ENCODE measurements at places on chromosomes 2 and 18.
A peak's percentile ranks its signal among the peaks of the same experiment; 100 is the strongest.

- no peak for DNase-seq
Observed at GRCh38 chr2:85401464-85401805, 8.7 kb downstream of the CAPG start.

DNA sequence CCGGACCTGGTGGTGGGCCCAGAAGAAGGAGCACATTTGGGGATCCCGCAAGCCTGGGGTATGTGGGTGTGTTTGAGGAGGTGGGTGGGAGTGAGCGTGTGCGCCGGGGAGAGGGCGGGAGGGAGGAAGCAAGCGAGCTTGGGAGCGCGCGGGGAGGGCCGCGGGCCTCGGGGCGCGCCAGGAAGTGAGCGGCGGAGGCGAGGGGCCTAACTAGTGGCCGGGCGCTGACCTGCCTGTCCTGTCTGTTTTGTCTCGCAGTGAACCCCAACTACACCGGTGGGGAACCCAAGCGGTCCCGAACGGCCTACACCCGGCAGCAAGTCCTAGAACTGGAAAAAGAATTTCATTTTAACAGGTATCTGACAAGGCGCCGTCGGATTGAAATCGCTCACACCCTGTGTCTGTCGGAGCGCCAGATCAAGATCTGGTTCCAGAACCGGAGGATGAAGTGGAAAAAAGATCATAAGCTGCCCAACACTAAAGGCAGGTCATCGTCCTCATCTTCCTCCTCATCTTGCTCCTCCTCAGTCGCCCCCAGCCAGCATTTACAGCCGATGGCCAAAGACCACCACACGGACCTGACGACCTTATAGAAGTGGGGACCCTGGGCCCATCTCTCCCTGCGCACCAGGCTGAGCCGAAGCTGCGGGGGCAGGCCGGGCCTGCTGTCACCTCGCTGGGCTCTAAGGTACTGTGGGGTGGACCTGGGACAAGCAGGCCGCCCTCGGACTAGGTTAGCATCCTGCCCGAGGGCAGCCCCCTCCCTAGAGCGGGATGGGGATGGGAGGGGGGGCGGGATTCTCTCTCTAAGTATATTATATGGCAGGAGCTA is 1.2 kb downstream of the HOXD4 start:
- DNase-seq: no peak

DNA sequence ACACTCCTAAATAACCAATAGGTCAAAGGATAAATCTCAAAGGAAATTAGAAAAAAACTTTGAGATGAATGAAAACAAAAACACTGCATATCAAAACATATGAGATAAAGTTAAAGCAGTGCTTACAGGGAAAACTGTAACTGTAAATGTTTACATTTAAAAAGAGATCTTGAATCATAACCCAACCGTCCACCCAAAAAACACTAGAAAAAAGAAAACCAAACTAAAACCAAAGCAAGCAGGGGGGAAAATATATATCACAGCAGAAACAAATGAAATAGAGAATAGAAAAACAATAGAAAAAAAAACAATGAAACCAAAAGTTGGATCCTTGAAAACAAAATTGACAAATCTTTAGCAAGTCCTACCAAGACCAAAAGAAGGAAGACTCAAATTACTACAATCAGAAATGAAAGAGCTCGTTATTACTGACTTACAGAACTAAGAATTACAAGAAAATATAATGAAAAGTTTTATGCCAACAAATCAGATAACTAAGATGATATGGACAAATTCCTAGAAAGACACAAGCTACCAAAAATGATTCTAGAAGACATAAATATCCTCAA is 65.6 kb downstream of the TLK1 start:
- no peak for DNase-seq

DNA sequence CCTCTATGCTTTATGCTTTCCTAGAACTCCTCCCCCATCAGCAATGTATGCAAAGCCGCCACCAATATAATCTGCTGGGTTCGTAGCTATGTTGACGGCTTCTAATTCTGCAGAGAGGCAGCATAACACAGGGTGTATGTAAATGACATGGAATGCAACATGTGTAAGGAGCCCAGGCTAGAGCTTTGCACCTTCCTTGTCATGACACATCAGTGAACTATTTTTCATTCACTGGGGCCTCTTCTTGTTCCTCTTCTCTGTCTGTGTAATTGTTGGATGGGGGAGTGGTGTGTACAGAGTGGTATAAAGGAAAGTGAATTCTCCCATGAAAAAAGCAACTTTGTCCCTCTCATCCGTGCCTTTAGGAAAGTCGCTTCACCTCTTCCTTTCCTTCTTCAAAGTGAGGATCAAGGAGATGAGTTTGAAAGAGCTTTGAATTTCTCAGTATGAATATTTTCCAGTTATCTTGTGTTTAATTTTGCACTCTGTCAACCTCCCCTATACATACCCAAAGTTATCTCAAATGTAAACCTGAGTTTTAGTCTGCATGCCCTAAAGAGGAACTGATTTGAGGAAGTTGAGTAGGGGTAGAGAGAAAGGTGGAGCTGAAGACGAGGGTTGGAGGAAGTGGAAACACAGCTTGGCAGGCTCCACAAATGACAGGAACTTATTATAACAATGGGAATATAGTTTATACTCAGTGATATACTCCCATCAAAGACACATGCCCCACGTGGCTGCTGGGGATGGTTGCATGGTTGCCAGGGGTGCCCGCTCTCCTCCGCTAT is 74.9 kb upstream of the ARL4C start:
- DNase-seq: no peak

DNA sequence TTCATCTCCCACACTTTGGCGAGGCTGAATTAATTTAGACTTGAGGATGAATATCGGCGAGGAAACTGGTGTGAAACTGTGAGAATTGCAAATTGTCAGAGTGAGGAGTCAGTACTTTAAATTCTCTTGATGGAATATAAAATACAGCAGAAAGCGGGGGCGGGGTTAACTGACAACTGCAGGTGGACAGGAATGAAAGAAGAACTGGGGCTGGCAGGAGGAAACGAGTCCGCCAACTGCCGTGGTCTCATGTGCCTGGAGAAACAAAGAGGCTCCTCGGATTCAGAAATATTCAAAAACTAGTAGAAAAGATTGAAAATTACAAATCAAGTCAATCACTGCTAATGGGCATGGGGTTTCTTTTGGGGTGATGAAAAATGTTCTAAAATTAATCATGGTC is 44.3 kb downstream of the MOGAT1 start:
- DNase-seq: no peak

- no peak for DNase-seq
Observed at GRCh38 chr2:25966531-25967270, 15.6 kb downstream of the KIF3C start.

DNA sequence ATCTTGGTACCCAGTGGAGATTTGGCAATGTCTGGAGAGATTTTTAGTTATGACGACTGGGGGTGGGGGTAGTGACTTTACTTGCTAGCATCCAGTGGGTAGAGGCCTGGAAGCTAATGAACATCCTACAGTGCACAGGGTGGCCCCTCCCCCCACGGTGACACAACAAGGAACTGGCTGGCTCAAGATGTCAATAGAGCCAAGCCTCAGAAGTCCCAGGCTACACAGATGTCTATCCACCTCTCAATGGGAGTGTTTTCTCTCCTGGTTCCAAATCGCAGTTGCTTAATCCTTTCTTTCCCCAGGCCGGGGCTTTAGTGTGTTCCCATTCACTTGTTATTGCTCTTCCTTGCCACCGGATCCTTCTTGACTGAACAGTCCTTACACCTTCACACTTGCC is 9.3 kb upstream of the CCBE1 start:
- no peak for DNase-seq

- DNase-seq: no peak
Observed at GRCh38 chr2:85181844-85182456, 48.8 kb downstream of the TCF7L1 start.

DNA sequence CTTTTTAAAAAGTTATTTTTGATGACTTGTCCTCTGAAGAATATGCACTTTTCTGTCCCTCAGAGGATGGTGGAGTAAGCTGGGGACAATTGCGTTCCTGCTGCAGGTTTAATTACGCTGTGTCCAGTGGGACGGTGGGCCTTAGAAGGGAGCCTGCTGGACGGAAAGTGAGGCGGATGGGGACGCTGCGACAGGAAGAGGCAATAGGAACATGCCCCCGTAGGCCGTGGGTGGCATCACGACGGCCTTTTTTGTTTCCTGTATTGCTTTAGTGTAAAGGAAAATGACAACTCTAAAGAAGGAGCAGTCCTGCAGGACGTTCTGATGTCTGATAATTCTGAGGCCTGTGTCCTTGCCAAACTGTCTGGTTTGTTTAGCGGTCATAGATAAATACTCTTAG is 121.6 kb downstream of the NFATC1 start:
- no peak for DNase-seq

- DNase-seq: peak; percentile 85
Observed at GRCh38 chr2:47230418-47230817, 75.3 kb upstream of the STPG4 start.

- no peak for DNase-seq
Observed at GRCh38 chr2:155815851-155816250, 516.7 kb downstream of the NR4A2 start.

GRCh38 chr2:148521181-148521580 is 123.4 kb upstream of the EPC2 start:
- DNase-seq: no peak

DNA sequence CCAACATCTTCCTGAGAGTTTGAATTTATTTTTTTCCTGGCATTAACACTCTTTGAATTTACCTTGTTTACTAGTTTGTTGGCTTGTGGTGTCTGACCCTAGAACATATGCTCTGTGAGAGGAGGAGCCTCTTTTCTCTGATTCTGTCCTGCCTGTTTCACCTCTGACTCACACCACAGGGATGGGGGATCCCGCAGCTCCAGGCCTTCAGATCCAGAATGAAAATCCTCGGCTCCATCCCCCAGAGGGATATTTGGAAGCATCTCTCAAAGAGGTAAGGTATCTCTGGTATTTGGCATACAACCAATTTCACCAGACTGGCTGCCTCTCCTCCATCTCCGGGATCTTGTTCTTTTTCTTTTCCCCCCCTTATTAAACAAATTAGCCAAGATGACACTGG is 104.7 kb downstream of the GPR39 start:
- DNase-seq: no peak

GRCh38 chr18:60826346-60826745 is 453.8 kb upstream of the MC4R start:
- DNase-seq: no peak

DNA sequence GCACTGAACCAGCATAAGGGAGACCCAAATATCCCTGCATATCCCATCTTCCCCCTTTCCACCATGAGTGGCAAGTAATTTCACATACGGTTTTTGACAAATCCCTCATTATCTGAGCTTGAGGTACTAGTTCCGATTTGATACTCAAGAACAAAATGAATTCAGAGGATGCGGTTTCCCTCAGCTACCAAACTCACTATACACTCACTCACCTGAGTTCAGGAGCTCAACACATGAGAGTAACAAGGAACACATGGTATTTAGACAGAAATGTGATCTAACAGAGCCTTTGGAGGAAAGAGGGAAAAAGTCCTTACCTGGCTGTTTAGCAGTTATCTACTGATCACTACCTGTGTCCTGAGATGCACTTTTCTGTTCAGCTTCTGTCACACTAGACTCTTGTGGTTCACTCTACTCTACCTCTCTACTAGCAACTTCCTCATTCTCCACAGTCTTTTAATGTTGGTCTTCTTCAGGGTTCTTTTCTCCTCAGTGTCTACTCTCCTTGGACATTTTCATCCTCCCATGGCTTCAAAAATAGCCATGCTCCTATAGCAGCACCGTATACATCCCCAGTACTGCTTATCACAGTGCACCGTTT is 25.1 kb downstream of the ASXL2 start:
- no peak for DNase-seq

DNA sequence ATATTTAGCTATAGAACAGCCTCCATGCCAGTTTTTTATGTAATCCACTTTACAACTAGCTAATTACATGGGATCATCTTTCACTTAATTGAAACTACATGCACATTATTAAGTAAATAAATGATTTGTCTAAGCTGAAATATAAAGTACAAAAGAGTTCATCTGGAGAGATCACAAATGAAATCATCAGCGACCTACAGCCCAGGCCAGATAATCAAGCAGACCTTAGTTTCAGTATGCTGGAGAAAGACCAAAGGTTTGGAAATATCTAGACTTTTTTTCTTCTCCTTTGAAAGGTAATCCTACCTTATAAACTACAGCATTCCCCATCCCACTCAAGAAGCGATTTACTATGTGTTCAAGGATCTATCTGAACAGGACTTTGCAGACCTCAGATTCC is 26.5 kb downstream of the FIGN start:
- no peak for DNase-seq

GRCh38 chr2:111209045-111209514 is 88.4 kb downstream of the BCL2L11 start:
- DNase-seq: no peak

GRCh38 chr2:226797989-226798421 is 1.6 kb downstream of the IRS1 start:
- DNase-seq: no peak
